ENCODE measurements at places on chromosomes 4 and X.

DNA sequence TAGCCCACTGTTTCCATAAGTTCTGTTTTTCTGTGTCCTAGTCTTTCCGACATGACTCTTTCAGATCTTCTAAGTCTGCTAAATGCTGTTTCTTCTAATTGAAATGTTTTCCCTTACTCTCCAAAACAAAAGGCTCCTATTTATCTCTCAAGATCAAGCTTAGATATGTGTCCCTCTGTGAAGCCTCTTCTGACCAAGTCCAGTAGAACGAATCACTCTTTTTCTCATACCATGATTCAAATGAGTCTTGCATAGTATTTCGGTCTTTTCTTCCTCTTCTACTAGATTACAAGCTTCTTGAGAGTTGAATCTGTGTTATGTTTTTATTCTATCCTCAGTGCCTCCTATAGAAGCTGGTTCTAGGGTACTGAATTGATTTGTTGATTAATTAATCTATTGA lies 45.3 kb upstream of the PRDM8 start:
- no peak for DNase-seq

DNA sequence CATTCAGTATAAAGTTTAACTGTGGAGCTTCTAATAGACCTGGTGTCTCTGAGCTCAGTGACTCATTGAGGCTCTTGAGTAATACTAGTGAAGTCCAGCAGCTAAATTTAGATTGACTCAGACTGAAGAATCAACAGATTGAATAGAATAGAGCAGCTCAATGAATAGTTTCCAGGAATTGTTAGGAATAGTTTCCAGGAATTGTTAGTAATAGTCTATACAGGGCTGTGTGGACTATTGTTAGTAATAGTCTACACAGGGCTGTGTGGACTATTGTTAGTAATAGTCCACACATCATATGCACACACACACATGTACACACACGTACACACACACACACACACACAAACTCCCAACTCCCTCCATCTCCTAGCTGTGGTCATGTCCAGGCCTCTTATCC lies 3.0 kb downstream of the GIMD1 start:
- no peak for DNase-seq

- no peak for DNase-seq
These were observed 18.0 kb downstream of the HPSE start for GRCh38 chr4:83316459-83317165.

DNA sequence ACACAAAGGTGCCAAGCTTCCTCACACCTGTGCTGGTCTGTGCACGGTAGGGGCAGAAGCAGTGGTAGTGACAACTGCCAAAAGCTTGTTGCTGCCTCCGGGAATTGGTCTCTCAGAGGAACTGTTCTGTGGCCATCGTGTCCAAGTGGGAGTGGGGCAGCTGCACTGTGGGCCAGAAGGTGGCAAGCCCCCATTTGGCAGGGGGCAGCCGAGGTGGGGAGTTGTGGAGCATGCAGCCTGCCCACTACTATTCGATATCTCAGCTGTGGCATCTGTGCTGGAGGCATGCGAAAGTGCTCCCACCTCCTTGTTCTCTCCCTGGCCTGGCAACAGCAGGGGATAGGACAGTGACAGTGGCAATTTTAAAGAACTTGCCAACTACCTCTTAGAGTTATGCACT lies 192.8 kb downstream of the TBX22 start:
- DNase-seq: no peak

GRCh38 chr4:168059251-168059650 lies 33.1 kb upstream of the ANXA10 start:
- DNase-seq: no peak

DNA sequence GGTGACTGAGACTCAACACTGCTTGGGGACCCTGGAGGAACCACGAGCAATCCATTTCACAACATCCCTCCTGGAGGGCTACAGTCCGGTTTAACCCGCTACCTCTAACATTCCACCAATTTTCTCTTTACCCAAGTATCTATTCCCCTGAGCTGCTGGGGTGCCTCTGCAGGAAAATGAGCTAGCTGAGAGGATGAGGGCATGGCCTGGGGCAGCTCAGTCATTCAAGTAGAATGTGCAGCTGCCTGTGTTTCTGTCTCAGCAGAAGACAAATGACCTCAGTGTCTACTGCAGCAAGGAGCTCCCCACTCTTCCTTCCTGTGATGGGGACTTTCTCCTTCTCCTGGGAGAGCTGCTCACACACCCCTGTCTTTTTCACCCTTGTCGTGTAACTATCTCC lies 120.8 kb downstream of the ZNF518B start:
- no peak for DNase-seq

GRCh38 chrX:19566359-19567222 lies 51.3 kb upstream of the MAP3K15 start:
- no peak for DNase-seq

DNA sequence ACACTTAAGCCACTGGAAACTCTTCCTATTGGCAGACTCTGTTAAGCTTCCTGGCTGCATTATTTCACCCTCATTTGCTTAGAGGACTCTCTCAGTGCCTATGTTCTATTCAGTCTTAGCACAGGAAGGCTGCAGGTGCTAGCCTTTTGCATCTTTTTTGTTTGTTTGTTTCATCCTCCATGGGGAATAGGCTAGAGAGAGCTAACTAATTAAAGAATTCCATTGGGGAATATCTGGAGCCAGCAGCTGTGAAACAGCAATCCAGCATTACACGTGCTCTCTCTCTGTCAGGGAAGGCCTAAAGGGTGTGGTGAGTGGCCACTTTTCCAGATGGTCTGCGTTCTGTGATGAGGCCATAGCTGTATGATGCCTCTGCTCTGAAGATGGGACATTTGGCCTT lies 633.6 kb downstream of the SPRY1 start:
- no peak for DNase-seq

DNA sequence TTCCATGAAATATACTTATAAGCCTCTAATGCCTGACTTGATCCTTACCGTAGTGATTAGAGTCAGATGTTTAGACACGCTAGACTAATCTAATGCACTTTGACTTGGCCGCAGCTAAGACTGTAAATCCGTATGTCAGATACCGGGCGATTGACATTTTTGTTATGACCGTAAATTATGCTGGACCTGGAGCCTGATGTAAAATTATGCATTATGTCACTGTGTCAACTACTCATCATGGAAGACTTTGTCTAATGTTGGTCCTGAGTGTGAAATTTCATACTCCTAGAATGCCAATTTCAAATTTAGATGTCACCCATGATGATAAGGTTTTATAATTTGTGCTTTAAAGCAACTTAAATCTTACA lies 123.6 kb upstream of the LIMCH1 start:
- DNase-seq: no peak

- no peak for DNase-seq
These were observed 524 bp upstream of the EXOSC9 start for GRCh38 chr4:121800638-121800960.

- no peak for DNase-seq
These were observed 57.6 kb downstream of the SH3KBP1 start for GRCh38 chrX:19829814-19830213.

GRCh38 chrX:13195340-13195739 lies 124.5 kb downstream of the ATXN3L start:
- DNase-seq: no peak
